Progenitor cell of endocrine pancreas (in vitro differentiated cells): ENCODE measurements at places on chromosomes 16 and 17. TPM values are rescaled to one million over a fixed set of nuclear protein-coding genes. Genes with fewer than 3 reads are reported as not detected.

DNA sequence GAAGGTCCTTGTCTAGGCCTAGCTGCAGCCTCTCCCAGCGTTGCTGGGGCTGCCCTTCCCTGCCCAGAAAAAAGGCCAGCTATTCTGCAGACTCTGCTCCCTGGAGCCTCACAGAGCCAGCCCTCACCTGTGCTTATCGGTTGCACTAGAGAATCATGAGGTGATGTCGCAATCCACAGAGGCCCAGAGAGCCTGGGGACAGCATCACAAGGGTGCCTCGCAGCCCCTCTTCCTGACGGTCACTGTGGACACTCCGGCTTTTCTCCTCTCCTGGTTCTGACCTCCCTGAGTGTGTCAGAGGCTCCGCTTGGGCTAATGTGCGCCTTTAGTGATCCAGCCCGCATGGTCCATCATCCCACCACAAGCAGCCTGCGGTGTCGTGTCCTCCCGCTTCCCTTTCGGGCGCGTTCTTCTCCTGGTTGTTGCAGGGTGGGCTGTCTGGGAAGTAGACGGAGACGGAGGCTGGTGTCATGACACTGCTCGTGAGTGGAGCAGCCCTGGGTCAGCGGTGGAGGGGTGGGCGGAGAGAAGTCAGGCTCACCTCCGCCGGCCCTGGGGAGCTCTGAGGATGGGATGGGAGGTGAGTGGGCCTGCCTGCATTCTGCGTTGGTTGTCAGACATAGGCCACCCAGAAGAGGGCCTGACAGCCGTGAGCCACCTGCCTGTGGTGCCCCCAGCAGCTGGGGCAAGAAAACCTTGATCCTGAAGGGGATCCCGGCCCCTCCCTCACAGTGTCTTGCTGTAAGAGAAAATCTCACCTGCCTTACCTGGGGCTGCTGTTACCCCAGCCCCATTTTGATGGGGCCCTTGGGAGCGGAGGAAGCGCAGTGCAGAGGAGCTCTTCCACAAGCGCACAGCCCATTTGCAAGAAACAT, 165.9 kb upstream of the CHMP6 start:
- H3K36me3 ChIP-seq = peaks cover 6% of the 10 kb centered on the region
- peaks cover under 1% of the 10 kb centered on the region for H3K4me1 ChIP-seq
- no peak overlapping the region for H3K4me3 ChIP-seq
- no peak for DNase-seq
- no peaks in the 10 kb centered on the region for H3K27me3 ChIP-seq
- H3K27ac ChIP-seq = peak overlapping the region; percentile 41

GRCh38 chr16:87881324-87882200, 12.3 kb upstream of the SLC7A5 start:
- no peak for DNase-seq
- H3K4me1 ChIP-seq = peaks cover 35% of the 10 kb centered on the region
- no peak overlapping the region for H3K27ac ChIP-seq
- H3K27me3 ChIP-seq = peaks cover 15% of the 10 kb centered on the region

GRCh38 chr16:87724490-87725291, 41.1 kb downstream of the KLHDC4 start:
- no peaks in the 10 kb centered on the region for H3K27me3 ChIP-seq
- peaks cover 11% of the 10 kb centered on the region for H3K4me1 ChIP-seq
- DNase-seq = no peak

DNA sequence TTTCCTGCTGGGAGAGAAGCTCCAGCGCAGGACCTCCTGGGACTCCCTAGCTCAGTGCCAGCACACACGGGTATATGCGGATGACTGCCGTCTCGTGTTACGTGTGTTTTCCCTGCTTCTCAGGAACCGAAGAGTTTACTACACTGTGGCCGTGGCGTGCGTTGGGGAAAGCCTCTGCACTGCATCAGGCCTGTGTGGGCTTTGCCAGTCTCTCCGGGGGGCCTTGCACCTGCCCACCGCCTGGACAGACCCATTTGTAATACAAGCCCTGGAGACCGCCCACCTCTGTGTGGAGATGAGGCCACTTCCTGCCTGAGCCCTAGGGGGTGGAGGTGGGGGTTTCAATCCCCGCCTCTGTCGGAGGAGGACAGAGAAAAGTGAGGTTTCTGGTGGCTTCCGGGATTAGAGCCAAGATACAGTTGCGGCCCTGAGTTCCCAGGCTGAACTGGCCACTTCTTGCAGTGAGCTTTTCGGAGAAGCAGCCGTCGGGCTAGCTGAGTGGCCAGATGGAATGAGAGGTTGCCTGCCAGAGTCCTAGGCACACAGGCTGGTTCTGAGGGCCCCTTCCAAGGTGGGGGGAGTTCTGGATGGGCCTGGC, 43.4 kb upstream of the GSE1 start:
- peak overlapping the region; percentile 21 for H3K4me3 ChIP-seq
- H3K27me3 ChIP-seq = no peaks in the 10 kb centered on the region
- H3K4me1 ChIP-seq = peaks cover 52% of the 10 kb centered on the region
- DNase-seq = no peak
- H3K36me3 ChIP-seq = no peaks in the 10 kb centered on the region

TMEM114 gene
- total RNA-seq = 1.8 TPM in 2 replicates

TAT gene
- total RNA-seq = not detected in 2 replicates
